ENCODE measurements at places on chromosomes 7 and 10.
A peak's percentile ranks its signal among the peaks of the same experiment; 100 is the strongest.

DNA sequence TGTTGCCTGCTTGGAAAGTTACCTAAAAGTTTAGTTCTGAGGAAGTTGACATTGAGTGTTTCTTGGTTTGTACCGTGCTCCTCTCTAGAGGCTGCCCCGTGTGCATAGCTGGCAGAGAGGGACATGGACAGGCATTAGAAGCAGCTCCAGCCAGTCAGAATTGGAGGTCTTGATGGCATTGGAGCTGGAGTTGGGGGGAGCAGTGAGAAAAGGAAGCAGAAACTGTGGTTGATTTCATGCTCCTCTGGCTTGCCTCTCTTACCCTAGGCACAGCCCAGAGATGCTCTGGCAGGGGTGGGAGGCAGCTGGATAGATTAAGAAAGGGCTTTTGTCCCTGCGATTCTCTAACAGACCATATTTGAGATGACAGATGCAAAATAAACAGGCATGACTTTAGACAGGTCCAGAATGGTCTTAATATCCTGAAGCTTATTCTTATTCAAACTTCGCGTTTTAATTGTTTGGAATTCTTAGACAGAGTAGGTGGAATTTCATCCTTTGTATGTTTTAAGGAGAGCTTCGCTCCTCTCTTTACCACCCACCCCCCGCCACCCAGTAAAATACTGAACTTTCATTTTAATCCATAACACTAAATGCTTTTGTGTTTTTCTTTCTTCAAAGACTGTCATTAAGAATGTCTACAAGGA lies 73.5 kb upstream of the GLCCI1 start:
- DNase-seq, result no peak

GRCh38 chr7:44750921-44751571 lies 2.4 kb downstream of the ZMIZ2 start:
- DNase-seq, result peak; percentile 24

DNA sequence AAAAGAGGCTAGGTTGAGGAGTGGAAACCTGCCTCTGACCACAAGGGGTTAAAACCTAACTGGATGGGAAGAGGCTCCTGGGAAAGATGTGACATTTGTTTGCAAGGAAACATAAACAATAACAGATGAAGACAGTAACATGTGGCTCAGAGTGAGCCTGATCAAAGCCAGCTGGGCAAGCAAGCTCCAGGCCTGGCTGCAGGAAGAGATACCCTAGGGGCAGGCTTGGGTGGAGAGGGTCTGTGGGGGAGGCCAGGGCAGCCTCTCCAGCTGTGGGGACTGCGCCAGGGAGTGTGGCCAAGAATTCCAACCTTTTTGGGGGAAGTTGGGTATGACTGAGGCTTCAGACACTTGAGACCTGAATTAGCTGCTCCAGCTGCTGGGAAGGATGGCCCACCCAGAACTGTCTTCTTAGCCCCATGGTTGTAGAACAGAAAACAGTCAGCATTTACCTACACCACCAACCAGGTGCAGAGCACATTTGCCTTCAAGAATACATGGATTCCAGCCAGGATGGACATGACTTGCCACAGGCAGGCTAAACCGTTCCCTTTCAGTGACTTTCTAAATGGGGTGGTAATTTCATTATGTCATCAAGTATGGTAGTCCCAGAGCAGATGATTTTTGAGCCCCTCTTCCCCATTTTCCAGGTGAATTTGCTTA lies 10.4 kb upstream of the FAM170B start:
- DNase-seq, result peak; percentile 19

DNA sequence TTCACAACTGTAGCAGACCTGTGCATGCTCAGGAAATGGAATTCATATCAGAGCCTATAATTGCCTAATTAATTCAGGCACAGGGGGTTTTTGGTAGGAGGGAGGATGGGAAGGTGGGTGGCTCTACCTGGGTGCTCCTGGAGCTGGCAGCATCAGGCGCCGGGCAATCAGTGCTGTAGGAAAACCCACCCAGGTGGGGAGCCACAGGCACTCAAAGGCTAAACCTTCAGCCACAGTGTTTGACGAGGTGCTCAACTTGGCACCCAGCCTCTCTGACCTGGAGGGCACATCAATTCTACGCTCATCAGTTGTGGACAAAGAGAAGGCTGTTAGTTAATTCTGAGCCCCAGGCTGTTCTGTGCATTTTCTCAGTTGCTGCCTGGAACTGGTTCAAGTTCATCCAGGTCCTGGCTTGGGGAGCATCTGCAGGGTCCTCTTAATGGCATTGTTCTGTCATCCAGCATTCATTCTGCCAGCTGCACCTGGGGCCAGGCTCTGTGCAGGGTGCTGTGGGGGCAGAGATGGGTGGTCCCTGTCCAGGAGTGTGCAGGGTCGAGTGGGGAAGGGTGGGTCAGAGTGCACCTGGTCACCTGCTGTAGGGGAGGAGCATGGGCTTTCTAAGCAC lies 54.1 kb upstream of the NPTX2 start:
- DNase-seq, result no peak

- no peak for DNase-seq
Measured at GRCh38 chr7:127034186-127034806, 218.4 kb downstream of the GRM8 start.

GRCh38 chr7:142385491-142386340 lies 127.9 kb upstream of the PRSS58 start:
- peak; percentile 75 for DNase-seq

- no peak for DNase-seq
Measured at GRCh38 chr7:126449611-126450268, 803.0 kb downstream of the GRM8 start.

- DNase-seq, result no peak
Measured at GRCh38 chr10:21452203-21452602, 73.3 kb downstream of the SKIDA1 start.

- DNase-seq, result no peak
Measured at GRCh38 chr10:130960531-130960930, 351.0 kb downstream of the TCERG1L start.

DNA sequence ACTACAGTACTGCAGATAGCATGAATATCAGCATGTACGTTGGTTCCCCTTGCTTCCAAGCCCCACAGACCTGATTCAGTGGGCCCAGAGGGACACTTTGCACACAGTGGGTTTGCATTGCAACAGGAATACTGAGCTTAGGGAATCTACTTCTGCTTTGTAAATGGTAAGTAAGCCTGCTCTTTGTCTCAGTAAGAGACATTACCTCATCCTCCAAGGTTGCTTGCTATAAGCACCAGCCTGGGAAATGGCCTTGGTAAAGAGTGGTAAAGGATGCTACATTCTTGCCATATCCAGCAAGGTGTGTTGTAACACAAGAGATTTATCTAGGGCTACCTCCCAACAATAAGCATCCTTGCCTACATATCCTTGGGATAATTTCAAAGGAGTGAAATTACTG lies 730.5 kb downstream of the INHBA start:
- DNase-seq, result no peak

DNA sequence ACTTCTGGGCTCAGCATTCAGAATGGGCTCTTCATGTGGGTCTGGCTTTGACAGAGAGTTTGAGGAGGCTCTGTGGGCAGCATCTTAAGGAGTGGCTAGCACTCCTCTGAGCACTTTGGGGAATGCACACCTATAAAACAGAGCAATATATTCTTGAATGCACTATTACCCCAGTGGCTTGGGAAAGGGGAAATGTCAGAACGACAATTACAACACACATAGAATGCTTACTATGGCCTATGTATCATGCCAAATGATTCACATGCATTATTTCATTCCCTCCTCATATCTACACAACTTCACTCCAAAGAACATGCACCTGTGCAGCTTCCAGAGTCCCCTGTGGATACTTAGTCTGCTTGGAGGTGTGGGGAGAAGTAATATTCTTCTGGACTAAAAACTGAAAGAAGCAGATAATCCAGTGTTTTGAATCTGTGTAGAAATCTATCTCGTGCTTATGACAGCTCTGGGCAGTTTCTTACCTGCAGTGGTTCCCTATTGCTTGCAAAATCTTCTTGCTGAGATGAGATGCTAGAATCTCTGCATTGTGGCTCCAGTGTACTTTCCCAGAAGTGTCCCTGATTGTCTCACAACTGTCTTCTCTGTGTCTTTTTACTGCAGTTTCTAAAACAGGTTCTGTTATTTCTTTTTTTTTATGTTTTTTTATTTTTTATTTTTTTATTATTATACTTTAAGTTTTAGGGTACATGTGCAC lies 5.5 kb upstream of the MGAM start:
- DNase-seq, result no peak

- DNase-seq, result no peak
Measured at GRCh38 chr10:43961523-43962345, 313.1 kb upstream of the ZNF32 start.

GRCh38 chr7:3264693-3265339 lies 36.2 kb upstream of the SDK1 start:
- no peak for DNase-seq

- DNase-seq, result no peak
Measured at GRCh38 chr10:17196573-17196972, 4.9 kb downstream of the TRDMT1 start.

DNA sequence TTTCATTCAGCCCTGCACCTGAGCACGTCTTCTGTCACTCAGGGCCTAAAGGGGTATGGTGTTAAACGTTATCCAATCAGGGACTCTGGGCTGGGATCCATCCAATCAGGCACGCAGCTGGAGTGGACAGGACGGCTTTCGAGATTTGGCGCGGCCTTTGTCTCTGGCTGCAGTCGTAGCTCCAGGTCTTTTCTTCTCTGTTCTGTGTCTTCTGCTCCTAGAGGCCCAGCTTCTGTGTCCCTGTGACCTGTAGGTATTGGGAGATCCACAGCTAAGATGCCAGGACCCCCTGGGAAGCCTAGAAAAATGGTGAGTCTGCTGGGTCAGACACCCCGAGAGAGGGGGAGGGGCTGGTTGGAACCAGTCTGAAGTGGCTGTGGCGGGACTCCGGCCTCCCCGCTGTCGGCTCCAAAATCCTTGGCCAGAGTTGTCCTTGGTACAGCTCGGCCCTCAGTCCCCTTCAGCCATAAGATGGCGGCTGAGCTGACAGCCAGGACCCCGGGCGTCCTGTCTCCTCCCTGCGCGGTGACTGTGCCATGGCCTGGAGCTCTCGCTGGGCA lies 11.7 kb upstream of the ZNF680 start:
- peak; percentile 18 for DNase-seq

- no peak for DNase-seq
Measured at GRCh38 chr7:34135924-34136323, 230.6 kb downstream of the BMPER start.

DNA sequence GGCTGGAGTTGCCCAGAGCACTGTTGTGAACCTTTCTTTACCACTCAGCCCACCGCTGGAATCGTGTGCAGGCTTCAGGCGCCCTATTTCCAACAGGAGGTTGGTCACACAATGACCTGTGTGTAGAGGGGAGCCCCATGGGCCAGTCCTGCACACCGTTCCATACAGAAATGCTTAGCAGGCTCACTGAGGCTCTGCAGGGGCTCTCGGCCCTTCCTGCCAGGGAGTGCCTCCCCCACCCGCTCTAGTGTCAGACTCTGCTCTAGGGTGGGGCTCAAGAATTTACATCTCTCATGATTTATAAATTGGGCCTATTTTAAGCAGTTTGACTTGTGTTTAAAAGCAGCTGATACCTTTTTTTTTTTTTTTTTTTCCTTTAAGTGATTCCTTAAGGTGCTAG lies 42.0 kb downstream of the SHH start:
- no peak for DNase-seq

GRCh38 chr7:81394029-81394428 lies 375.8 kb downstream of the HGF start:
- DNase-seq, result no peak

GRCh38 chr7:16528520-16528919 lies 1.9 kb downstream of the LRRC72 start:
- peak; percentile 2 for DNase-seq

GRCh38 chr7:140262242-140262903 lies 85.6 kb upstream of the KDM7A start:
- no peak for DNase-seq

DNA sequence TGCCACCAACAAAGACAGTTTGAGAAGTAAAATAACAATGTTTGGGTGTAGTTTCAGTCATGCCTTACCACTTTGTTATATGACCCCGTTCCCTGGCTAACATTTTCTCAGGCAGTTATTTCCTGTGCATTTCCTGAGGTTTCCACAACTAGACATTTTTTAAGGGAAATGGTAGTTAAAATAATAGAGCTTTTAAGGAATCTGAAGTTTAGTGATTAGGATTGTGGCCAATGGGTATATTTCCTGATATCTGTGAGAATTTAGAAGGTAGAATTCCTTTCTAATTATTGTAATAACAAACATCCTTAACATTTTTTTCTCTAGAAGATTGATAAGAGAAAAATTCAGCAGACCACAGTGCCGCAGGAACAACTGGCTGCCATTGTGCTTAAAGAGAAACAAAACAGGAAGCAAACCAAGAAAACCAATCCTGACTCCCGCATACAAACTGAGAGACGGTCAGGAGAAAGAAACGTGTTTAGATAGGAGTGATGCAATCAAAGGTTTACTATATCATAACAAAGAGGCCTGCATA lies 193.6 kb downstream of the MBL2 start:
- peak; percentile 15 for DNase-seq

All from EL (cell line).